HAP-1 (cell line): ENCODE measurements at places on chromosomes 4 and X.

- no peak for DNase-seq
Measured at GRCh38 chr4:146486565-146486964, 35.2 kb downstream of the SLC10A7 start.

DNA sequence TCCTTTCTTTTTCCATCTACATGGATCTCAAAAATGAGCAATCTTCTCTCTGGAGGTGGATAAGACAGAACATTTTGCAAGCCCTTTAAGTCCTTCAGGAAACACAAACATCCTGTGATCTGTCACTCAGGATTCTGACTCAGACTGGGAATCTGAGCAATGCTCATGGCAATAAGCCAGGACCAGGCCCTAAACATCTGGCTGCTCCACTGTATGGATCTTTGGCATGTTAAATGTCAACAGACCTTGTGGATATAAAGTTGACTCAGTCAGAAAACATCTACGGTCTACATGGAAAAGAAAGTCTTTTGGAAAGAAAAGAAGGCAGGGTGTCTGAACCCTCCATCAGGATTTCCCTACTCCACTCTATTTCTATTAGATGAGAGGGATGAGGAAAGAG, 17.8 kb upstream of the CHIC2 start:
- DNase-seq: no peak

DNA sequence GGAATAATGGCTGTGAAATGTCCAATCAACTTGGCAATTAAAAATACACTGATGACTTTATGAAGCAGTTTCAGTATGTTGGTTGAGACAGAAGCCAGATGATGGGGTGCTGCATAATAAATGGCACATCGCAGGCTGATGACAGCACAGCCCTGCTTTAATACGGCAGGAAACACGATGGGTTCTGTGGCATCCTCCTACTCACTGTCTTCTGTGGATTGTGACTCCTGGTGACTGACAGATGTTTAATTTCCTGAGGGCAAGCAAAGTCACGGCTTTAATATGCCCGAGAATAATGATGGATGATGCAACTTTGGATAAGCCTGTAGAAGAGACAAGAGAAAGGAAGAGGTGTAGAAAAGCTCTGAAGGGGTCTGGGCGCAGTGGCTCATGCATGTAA, 295.4 kb downstream of the TRIML1 start:
- no peak for DNase-seq

DNA sequence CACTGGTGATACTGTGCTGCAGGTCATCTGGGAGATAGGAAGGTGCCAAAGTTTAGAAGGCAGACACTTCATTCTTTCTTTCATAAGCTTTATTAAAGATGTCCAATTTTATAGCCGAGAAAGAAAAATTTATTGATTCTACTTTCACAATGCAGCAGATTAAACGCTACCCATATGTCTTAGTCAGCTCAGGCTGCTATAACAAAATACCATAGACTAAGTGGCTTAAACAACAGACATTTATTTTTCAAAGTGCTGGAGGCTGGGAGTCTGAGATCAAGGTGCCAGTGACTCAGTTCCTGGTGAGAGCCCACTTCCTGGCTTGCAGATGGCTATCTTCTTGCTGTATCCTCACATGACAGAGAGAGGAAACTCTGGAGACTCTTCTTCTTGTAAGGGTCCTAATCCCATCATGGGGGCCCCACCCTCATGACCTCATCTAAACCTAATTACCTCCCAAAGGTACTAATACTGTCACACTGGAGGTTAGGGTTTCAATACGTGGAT, 33.4 kb upstream of the KLHL34 start:
- DNase-seq: no peak

- no peak for DNase-seq
Measured at GRCh38 chr4:36823199-36823967, 421.2 kb upstream of the NWD2 start.

GRCh38 chrX:861340-861890, 230.8 kb downstream of the SHOX start:
- no peak for DNase-seq

- no peak for DNase-seq
Measured at GRCh38 chrX:97234471-97235081, 350.9 kb downstream of the RPA4 start.

DNA sequence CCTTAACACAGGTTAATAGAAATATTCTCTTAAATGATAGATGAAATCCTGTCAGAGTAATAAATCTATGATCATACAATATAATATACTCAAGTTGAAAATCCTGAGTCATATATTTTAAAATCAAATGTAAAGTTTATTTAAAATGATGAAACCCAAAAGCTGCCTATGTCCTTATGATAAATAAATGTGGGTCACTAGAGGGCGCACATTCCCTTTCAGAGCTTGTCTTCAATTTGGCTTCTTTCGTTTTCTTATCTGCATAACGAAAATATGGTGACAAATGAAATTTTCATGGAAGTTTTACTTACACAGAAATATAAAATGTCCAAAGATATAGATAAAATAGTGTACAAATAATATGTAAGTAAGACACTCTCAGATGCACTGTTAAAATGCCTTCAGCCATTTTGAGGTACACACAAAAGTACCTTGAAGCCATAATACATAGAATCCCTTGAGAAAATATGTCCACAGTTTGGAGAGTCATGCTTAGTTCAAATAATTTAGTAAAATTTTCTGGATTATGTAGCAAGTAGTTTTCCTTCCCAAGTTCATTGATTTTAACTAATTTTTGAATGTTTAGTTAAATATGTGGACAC, 680.4 kb downstream of the DMD start:
- peak; percentile 51 for DNase-seq

DNA sequence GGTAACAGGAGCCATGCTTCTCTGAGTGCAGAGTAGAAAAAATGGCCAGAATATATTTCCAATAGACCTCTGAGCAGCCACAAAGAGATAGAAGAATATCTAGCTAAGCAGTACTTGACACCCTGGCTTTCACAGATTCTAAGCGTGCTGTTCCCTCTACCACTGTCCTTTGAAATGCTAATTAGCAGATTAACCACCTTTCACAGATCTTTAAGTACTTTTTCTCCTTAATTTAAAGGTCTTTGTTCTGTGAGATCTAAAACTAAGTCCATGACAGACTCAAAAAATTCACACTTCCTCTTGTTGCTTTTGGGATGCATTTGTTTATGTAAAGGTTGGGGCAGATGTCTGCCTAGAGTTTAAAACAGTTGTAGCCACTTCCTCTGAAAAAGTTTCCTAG, 28.3 kb upstream of the MAGEC2 start:
- peak; percentile 35 for DNase-seq

DNA sequence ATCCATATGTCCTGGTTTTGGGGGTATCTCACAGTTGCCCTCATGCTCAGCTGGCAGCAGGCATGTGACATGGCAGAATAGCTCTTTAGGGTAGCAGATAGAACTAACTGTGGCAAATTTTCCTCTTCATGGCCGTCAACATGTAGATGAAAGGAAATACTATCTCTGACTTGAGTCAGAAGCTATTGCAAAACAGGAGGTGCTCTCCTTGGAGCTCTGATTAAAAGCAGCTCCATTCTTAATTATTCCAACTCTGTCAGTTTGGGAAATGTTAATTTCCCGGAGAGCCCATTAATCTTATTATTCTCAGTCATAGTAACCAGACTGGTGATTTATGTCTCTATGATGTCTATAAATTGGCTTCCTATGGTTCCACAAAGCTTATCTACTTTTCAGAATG, 18.2 kb downstream of the IL13RA1 start:
- no peak for DNase-seq

DNA sequence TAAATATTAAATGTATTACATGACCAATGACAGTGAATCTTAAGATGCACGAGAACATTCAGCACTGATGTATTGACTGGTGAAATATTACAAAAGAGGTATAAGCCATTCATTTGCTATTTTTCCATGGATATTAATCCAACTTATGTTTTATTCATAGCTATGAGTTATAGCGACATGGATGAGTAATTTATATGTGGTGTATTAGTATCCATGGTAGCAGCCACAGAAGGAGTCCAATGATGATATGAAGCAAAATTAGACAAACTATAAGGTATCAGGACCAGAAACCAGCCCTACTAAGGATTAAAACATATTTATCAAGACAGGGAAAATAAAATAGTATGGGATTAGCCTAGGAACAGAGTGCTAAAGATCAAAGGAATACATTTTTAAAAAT, 50.7 kb downstream of the THAP9 start:
- no peak for DNase-seq

DNA sequence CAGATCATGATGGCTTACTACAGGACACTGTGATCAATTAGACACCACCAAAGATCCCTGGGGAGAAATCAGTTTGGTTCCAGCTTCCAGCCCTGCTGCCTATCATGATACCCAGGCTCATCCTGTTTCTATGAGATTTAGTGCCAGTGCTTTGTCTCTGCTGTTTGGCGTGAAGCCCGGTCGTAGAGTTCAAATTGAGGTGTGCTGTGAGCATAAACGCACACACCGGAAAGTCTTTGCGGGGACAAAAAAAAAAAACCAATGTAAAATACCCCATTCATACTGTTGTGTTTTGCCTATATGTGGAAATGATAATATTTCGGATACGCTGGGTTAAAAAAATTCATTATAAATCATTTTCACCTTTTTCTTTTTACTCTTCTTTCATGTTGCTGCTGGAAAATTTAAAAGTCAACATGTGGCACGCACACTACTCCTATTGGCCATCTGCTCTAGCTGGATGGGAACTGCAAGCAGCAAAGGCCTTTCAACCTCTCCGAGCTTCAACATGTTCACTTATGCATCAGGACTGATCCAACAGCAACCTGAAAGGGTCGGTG, 607 bp upstream of the DKC1 start:
- no peak for DNase-seq

DNA sequence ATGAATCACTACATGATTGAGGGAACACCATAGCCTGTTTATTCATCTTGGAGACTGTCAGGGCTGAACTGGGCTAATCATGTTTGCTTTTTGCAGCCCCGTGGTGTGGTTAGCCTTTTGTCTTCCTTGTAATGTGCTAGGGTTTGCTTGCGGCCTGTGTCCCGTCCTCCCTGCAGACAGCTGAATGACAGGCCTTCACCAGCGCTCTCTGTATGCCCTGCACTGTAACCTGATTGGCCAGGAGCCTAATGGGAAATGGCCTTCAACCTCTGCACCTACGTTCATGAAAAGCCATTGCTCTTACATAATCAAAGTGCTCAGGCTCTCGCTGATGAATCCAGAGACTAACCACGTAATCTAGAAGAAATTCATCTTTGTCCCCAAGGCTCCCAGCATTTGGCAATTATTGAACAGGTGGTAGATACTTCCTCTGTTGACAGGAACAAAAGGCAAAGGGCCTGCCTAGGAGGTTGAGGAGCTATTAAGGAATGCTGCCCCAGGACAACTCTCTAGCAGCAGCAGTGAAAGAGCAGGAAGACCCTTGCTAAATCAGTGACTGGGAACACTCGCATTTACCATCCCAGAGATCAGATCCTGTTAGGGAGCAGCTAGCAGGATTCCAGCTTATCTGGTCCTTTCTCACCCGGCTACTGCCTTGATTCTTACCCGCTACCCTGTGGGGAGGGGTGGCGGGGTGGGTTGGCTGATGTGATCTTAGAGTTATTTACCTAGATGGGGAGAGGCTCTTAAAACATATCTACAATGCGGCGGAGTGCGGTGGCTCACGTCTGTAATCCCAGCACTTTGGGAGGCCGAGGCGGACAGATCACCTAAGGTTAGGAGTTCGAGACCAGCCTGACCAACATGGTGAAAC, 42.3 kb upstream of the FAT1 start:
- no peak for DNase-seq

DNA sequence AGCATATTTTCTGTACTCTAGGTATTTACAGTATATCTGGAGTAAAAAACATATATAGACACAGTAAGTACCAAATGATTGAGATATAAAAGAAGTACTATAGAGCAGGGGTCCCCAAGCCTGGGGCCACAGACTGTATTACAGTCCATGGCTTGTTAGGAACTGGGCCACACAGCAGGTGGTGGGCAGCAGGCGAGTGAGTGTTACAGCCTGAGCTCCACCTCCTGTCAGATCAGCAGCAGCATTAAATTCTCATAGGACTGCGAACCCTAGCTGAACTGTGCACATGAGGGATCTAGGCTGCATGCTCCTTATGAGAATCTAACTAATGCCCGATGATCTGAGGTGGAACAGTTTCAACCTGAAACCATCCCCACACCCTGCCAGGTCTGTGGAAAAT, 300.7 kb downstream of the NR3C2 start:
- no peak for DNase-seq

- DNase-seq: peak; percentile 52
Measured at GRCh38 chrX:154374313-154375155, at the start of gene FLNA. Gene FLNA (minus strand): TSS chrX:154374634. CDS start chrX:154371245, 3,389 bp downstream.

- no peak for DNase-seq
Measured at GRCh38 chr4:151436093-151436518, 27.1 kb downstream of the FHIP1A start.

- DNase-seq: no peak
Measured at GRCh38 chr4:8332891-8333331, 63.4 kb downstream of the HTRA3 start.

DNA sequence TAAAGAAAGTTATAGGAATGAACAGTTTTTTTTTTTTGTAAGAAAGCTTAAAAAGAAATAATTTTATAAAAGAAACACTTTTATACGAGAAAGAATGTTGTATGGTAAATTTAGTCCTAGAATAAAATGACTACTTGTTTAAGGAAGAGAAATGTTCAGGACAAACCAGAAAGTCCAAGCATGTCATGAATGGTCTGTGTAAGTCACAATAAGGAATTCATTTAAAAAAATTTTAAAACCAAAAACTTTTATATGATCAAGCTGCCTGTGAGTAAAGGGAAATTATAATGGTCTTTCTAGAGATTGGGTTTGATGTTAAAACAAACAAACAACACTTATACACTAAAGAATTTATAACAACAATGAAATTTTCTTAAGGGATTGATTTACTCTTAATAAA, 858.9 kb upstream of the PCDH7 start:
- DNase-seq: no peak

DNA sequence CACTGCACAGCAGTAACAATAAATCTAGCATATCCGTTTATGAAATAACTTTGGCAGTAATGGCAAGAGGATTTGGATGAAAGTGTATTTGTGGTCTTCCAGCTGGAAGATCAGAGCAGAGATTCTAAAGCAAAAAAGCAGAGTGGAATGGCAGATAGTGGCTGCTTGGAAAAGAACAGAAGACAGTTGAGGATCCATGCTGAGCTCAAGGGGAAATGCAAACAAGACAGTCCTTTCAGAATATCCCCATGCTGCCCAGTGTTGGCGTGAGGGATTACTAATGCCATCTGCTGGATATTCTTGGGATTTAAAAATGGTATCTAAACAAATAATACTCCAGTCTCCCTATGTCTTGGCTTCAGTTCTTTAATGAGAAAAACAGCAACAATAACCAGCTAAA, 629.1 kb upstream of the ATOH1 start:
- DNase-seq: peak; percentile 42
